ENCODE measurements at places on chromosomes 6 and 20. TPM values are rescaled to one million over a fixed set of nuclear protein-coding genes. Genes with fewer than 3 reads are reported as not detected.

Gene CST3
- not detected for total RNA-seq

DNA sequence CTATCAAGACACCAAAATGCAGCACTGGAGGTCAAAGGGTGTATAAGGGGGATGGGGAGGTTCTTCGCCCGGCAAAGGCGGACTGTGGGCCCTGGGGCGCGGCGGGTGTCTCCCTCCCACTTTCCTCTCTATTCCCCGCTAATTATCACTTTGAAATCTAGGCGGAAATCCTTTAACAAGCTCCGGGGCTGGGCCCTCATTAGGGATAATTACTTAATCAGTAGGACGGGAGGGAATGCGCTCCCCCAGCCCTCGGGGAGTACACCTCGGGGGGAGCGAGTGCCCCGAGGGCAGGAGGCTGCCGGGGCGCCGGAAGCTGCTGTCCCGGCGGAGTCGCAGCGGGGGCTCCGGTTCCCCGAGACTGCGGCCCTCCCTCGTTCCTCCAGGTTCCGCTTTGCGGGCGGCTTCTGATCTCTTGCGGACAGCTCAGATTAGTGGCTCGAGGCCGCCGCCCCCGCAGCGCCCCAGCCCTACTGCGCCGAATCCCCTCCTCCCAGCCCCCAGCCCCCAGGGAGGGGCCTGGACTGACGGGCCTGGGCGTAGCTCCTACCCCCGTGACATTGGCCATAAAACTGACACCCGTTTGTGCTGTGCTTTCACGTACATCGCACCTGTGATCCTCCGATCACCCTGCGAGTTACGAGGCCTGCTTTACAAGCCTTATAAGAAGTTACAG lies 14.7 kb downstream of the MUCL3 start:
- peak; percentile 72 for DNase-seq

DNA sequence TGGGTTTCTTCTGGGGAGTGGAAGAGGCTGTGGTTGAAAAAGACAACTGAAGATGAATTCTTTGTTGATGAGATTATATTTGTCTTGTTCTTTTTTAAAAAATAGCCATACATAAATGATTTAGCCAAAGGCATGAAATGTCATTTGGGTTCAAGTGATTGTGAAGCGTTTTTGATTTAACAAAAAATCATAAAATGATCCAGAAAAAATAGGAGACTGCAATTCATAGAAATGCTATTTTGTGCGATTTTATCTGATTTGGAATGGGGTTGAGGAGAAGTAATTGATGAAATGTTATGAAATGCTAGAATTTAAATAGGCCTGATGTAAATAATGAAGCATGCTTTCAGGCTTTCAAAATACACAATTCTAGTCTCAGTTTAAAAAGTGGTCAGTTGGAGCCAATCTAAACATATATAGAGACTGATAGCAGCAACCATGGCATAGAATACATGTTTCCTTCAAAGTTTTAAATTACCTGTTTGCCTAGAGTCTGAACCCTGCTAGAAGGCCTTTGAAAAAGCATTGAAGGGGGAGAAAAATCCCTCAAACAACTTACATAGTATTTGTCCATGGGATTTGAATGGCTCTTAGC lies 21.8 kb downstream of the PFDN4 start:
- no peak for DNase-seq

Gene BPIFB3
- not detected for total RNA-seq

- no peak for DNase-seq
Measured at GRCh38 chr6:13573669-13574110, 711 bp upstream of the SIRT5 start.

Gene IL17F
- total RNA-seq: 6.2 TPM

DNA sequence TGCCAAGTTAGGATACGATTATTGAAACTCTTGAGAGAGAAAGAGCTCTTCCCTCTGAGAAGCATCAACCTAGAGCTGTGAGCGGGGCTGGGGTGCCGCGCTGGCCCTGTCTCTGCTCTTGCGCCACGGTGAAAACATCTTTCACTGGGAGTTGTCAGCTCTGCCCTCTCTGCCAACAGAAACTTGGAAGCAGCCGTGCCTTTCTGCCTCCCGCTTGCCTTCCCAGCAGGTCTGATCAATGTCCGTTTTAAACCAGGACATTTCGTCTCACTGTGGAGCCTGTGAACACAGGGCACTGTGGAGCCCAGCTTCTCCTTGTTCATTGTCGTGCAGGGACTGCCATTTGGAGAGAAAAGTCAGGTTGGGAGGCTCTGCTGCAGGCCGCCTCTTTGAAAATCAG lies 249.2 kb upstream of the PMEPA1 start:
- DNase-seq: no peak

Gene EDN3
- not detected for total RNA-seq

Gene ANKEF1
- total RNA-seq: 1.8 TPM

DNA sequence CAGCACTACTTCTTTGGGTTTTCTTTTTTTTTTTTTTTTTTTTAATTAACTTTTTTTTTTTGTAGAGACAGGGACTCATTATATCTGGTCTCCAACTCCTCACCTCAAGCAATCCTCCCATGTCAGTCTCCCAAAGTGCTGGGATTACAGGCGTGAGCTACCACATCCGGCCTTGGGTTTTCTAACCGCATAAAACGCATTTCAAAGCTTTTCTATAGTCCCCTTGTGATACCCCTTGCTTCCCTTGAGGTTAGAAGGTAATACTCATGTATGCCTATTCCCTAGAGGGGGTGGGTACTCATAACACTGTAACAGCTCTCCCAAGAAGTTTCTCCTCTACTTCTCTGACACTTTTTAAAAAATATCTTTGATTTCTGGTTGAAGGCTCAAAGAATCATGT lies 23.9 kb upstream of the ASCC3 start:
- no peak for DNase-seq

GRCh38 chr6:162572240-162572639 lies 155.3 kb downstream of the PRKN start:
- no peak for DNase-seq

Gene PDRG1
- total RNA-seq: 13.1 TPM

DNA sequence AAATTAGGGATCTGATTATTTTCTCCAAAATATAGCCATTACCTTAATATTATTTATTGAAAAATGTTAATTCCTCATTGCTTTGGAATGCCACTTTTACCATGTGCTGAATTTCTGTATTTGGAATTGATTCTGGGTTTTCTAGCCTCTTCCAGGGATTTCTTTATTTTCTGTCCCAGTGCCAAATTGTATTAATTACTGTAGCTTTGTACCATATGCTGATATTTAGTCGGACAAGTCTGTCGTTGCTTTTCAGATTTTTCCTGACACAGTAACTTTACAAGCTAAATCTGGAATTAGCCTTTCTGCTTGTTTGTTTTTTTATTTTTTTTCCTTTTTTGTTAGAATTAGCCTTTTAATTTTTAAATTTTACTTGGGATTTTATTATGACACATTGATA lies 10.9 kb upstream of the TMEM14B start:
- DNase-seq: no peak

- no peak for DNase-seq
Measured at GRCh38 chr6:160095146-160095845, 26.3 kb upstream of the SLC22A1 start.

GRCh38 chr6:34146021-34146782 lies at the start of gene GRM4:
GRM4 (minus strand) TSS chr6:34146087; CDS start chr6:34133496, 12,591 bp downstream.
- no peak for DNase-seq

GRCh38 chr6:170150590-170150945 lies 140.3 kb downstream of the DLL1 start:
- DNase-seq: no peak

DNA sequence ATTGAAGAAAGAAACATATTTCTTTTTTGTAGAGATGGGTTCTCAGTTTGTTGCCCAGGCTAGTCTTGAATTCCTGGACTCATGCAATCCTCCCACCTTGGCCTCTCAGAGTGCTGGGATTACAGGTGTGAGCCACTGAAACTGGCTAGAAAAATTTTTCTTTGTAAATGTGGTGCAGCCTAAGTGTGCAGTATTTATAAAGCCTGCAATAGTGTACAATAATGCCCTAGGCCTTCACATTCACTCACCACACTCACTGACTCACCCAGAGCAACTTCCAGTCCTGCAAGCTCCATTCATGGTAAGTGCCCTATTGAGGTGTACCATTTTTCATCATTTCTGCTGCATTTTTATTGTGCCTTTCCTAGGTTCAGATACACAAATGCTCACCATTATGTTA lies 31.4 kb downstream of the NHSL1 start:
- DNase-seq: no peak

Gene CASS4
- 5.1 TPM for total RNA-seq

- no peak for DNase-seq
Measured at GRCh38 chr6:44071670-44072451, 55.4 kb downstream of the MRPL14 start.

Measured in activated naive CD4-positive, alpha-beta T cell treated with anti-CD3 and anti-CD28 coated beads, Interleukin-2, amount 50 U/mL, for 72 hours (primary cell).